A549 treated with Mapracorat at 1 μM for 4 hours (cell line): ENCODE measurements at places on chromosomes 4 and X. TPM values are rescaled to one million over a fixed set of nuclear protein-coding genes. Genes with fewer than 3 reads are reported as not detected.

The DMRTC1 gene
- not detected in 5 replicates for total RNA-seq

The F8A2 gene
- total RNA-seq = not detected in 5 replicates

The ABCG2 gene
- 17.1 to 18.0 TPM (median 17.4 TPM) in 5 replicates for total RNA-seq

The GC gene
- not detected in 5 replicates for total RNA-seq

The CSN3 gene
- total RNA-seq = not detected in 5 replicates

The NKAP gene
- 6.9 to 7.8 TPM (median 7.1 TPM) in 5 replicates for total RNA-seq

The HELT gene
- total RNA-seq = not detected in 5 replicates

The AMMECR1 gene
- total RNA-seq = 5.9 to 7.2 TPM (median 6.2 TPM) in 5 replicates

The CTAG1A gene
- not detected in 5 replicates for total RNA-seq

The IL15 gene
- total RNA-seq = 12.9 to 17.5 TPM (median 14.4 TPM) in 5 replicates

The GUCY1B1 gene
- 0.07 to 0.36 TPM (median 0.21 TPM) in 5 replicates for total RNA-seq

The NXF2 gene
- total RNA-seq = not detected in 5 replicates

The IL13RA1 gene
- 48.2 to 59.7 TPM (median 57.8 TPM) in 5 replicates for total RNA-seq

The CCDC110 gene
- 0.34 TPM in 1 of 5 replicates, not detected in the others for total RNA-seq

The TSPAN7 gene
- 1.8 to 2.9 TPM (median 2.5 TPM) in 5 replicates for total RNA-seq

The NSUN7 gene
- 0.17 to 0.62 TPM (median 0.41 TPM) in 5 replicates for total RNA-seq

The IL2 gene
- not detected in 5 replicates for total RNA-seq

The RAB9B gene
- 0.04 TPM in 1 of 5 replicates, not detected in the others for total RNA-seq

The CT45A3 gene
- 0.21 to 0.39 TPM (median 0.27 TPM) in 3 of 5 replicates, not detected in the others for total RNA-seq

The F9 gene
- not detected in 5 replicates for total RNA-seq

The ATP11C gene
- total RNA-seq = 8.7 to 13.8 TPM (median 10.8 TPM) in 5 replicates

The MAGEA2B gene
- total RNA-seq = 0.19 TPM in 1 of 5 replicates, not detected in the others

The SRD5A3 gene
- 5.3 to 11.7 TPM (median 10.9 TPM) in 5 replicates for total RNA-seq

The GLA gene
- 167 to 185 TPM (median 175 TPM) in 5 replicates for total RNA-seq

The PNCK gene
- 0.12 to 0.60 TPM (median 0.23 TPM) in 4 of 5 replicates, not detected in the other for total RNA-seq

The VCX gene
- total RNA-seq = not detected in 5 replicates

The TIGD4 gene
- 0.15 to 0.23 TPM (median 0.20 TPM) in 4 of 5 replicates, not detected in the other for total RNA-seq

The GRK4 gene
- 1.1 to 1.8 TPM (median 1.4 TPM) in 5 replicates for total RNA-seq

The NAA11 gene
- total RNA-seq = not detected in 5 replicates

The SYP gene
- 2.1 to 2.8 TPM (median 2.4 TPM) in 5 replicates for total RNA-seq

The GLRA2 gene
- total RNA-seq = not detected in 5 replicates

The FRAS1 gene
- 2.0 to 3.4 TPM (median 2.7 TPM) in 5 replicates for total RNA-seq

The GRIA3 gene
- total RNA-seq = not detected in 5 replicates

The NAP1L2 gene
- total RNA-seq = 0.84 to 1.2 TPM (median 1.1 TPM) in 5 replicates

The SLC38A5 gene
- total RNA-seq = 0.13 to 0.56 TPM (median 0.31 TPM) in 5 replicates

The FAM50A gene
- 96.4 to 128 TPM (median 111 TPM) in 5 replicates for total RNA-seq

The ETDB gene
- not detected in 5 replicates for total RNA-seq

The MAGEA12 gene
- 0.11 to 0.26 TPM (median 0.15 TPM) in 5 replicates for total RNA-seq

The CXorf38 gene
- total RNA-seq = 8.5 to 12.4 TPM (median 10.8 TPM) in 5 replicates

The ZNF280C gene
- total RNA-seq = 2.4 to 2.9 TPM (median 2.6 TPM) in 5 replicates

The ABLIM2 gene
- total RNA-seq = 4.4 to 9.4 TPM (median 6.4 TPM) in 5 replicates

The SOX3 gene
- not detected in 5 replicates for total RNA-seq

The KLB gene
- 0.08 to 0.16 TPM (median 0.13 TPM) in 5 replicates for total RNA-seq

The VCX3A gene
- not detected in 5 replicates for total RNA-seq

The SPANXD gene
- total RNA-seq = not detected in 5 replicates

The UTP14A gene
- total RNA-seq = 42.1 to 54.6 TPM (median 42.8 TPM) in 5 replicates

The GLUD2 gene
- total RNA-seq = 1.8 to 2.8 TPM (median 2.4 TPM) in 5 replicates

The EXOC1 gene
- 13.4 to 17.7 TPM (median 14.3 TPM) in 5 replicates for total RNA-seq

The IDUA gene
- total RNA-seq = 6.2 to 15.1 TPM (median 13.4 TPM) in 5 replicates

The STBD1 gene
- 10.4 to 12.7 TPM (median 10.7 TPM) in 5 replicates for total RNA-seq

The TCEAL2 gene
- not detected in 5 replicates for total RNA-seq

The MAGEE1 gene
- 3.5 to 4.8 TPM (median 4.3 TPM) in 5 replicates for total RNA-seq

The FOXR2 gene
- not detected in 5 replicates for total RNA-seq

The DGKQ gene
- 4.2 to 9.0 TPM (median 8.1 TPM) in 5 replicates for total RNA-seq

The RAB33A gene
- 0.13 to 0.32 TPM (median 0.27 TPM) in 5 replicates for total RNA-seq

The BTK gene
- 0.07 to 0.36 TPM (median 0.24 TPM) in 5 replicates for total RNA-seq

The TEX13C gene
- not detected in 5 replicates for total RNA-seq
